ENCODE measurements at places on chromosomes 1 and 21.

DNA sequence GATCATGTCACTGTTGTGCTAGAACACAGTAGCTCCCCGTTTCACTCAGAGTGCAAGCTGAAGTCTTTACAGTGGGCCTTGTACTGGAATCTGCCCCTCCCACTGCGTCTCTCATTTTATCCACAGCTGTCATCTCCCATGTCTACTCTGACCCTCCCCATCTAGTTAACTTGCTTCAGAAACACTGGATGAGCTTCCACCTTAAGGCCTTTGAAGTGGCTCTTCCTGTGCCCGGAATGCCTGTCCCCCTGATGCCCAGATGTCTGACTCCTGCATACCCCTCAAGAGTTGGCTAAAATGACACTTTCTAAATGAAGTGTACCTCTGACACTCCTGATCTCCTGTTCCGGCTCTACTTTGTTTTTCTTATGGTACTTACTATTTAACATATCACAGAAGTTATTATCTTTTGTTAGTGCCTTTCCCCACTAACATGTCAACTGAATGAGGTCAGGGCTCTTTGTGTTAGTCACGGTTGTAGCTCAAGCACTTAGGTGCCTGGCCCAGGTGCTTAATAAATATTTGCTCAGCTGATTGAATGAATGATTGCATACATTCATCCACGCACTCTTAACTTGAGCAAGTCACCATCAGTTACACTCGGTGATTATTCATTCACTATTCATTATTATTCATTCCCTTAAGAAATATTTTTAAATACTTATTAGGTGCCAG, 13.3 kb downstream of the ARV1 start:
- no peak for DNase-seq

GRCh38 chr1:192118881-192119405, 39.3 kb upstream of the RGS18 start:
- no peak for DNase-seq

DNA sequence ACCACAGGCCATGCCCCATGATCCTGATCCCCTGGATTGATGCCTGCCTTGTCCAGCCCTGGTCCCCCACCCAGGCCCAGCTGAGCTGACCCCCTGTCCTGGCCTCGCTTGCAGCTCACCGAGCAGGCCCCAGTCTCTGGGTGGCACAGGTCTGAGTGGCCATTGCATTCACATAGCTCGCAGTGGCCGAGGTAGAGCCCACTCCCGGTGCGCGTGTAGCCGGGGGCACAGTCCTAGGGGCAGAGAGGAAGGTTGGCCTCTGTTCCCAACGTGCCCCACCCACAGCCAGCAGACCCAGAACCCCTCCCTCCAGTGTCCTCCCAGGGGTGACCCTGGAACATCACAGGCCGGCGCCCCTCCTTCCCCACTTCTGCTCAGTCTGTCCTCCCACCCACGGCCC, 51.9 kb downstream of the LDLRAD2 start:
- no peak for DNase-seq

DNA sequence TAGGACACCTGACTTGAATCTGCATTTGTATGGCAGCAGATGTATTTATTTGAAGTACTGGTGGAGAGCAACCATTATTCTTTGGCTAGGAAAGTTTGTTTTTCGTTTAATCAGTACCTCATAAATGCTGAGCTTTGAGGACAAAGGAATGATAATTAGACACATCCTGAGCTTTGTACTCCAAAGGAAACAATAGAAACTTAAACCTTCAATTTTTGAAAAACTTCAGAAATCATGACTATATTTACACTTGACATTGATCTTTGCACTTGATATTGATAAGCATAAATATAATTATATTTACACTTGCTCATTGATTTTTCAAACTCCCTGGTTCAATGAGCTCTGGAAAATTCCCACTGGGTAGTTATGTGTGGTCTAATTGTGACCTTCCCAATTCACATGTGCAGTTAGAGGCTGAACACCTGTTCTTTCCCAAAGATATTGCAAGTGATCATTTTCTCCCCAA, 10.7 kb downstream of the PATJ start:
- DNase-seq: no peak

DNA sequence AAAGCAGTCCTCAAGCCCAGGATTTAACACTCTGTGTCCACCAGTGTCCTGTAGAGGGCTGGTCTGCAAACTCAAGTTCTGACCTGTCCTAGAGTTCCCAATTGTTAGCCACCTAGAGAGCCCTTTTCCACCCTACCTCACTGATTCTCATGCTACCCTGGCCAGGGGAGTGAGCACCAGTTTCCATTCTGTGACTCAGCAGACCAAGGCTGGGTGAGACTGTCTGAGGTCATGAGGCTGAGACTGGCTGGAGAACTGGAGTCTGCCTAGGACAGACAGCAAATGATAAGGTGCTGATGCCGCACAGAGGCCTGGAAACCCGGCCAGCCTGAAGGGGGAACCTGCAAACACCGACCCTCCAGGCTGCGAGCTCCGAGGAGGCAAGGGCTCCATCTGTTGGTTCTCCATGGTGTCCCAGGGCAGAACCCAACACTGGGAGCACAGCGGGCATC, 13.7 kb downstream of the GLIS1 start:
- no peak for DNase-seq

- DNase-seq: no peak
Measured at GRCh38 chr1:246724731-246725095, 504 bp downstream of the SCCPDH start.
